ENCODE measurements at places on chromosomes 7 and 10.

GRCh38 chr7:130189343-130189742, 15.9 kb downstream of the TMEM209 start:
- DNase-seq: peak; percentile 25

DNA sequence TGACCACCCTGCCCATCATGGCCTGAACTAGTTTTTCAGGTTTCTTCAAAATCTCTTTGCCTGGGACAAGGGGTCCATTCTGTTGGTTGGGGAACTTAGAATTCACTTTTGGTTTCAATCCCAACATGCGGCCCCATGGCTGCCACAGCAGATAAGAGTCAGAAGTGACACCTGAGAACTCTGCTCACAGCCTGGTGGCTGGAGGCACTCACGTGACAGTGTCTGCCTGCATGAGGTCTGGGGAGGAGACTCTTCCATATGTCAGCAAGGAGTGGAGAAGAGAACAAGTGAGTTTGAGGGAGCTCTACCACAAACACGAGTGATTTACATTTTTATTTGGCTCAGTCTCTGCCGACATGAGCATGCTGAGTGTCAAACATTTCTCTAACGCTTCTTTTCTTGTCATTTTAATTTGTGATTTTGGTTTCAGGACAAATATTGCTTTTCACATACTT, 370.4 kb downstream of the TNS3 start:
- no peak for DNase-seq

- no peak for DNase-seq
These were observed 278.1 kb downstream of the TCERG1L start for GRCh38 chr10:131033166-131034085.

DNA sequence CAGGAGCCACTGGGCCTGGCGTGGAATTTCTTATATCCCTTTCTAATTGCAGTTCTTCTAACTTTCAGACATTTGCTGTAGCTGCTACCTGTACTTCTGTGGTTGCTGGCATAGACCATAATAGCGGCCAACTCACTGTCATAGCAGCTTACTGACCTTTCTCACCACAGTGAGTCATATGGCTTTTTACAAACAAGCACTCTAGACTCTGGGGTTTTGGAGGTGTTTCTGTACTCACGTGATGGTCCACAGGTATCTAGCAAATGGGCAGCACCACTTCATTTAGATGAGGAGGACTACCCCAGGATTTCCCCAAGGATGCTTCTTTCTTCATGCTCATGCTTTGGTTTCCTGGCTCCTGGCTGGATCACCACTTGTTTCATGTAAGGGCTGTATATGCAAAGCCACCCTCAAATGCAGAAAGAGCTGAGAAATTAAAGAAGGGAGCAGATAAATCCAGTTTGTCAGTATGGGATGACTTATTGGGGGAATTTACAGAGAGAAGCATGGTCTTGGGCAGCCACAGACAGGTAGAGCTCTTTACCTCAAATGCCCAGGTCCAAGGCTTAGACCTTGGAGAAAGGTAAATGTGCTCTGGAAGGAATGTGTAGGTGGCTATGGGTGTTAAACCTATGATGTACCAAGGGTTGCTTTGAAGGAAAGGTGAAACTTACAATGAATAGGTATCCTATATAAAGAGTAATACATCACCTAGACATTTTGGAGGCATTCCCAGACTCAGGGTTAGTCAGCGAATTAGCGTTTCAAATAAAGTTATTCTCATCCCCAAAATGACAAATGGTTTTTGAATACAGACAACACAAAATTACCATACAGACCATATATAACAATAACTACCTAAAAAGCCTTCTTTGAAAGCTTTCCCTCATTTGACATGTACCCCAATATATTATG, 15.9 kb upstream of the SLC25A16 start:
- DNase-seq: no peak

- no peak for DNase-seq
These were observed 45.9 kb upstream of the BET1 start for GRCh38 chr7:94050046-94050445.

GRCh38 chr10:133161486-133162109, 1.6 kb downstream of the KNDC1 start:
- DNase-seq: no peak

DNA sequence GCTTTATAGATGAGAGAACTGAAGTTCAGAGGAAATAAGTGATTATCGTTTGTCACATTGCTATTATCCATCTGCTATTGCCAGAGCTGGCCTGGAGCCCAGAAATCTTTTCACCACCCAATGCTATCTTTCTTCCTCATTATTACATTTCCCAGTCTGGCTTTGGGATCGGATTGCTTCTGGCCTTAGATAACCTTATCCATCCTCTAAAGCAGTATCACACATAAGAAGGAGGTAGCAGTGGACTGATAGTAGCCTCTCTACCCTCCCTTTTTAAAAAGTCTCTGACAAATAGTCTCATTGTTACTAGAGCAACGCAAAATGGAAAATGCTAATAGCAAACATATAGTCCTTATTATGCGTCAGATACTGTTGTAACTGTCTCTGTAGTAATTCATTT, 1.3 kb upstream of the CLDN12 start:
- DNase-seq: no peak

- peak; percentile 46 for DNase-seq
These were observed 16.5 kb downstream of the AVL9 start for GRCh38 chr7:32511791-32512190.

DNA sequence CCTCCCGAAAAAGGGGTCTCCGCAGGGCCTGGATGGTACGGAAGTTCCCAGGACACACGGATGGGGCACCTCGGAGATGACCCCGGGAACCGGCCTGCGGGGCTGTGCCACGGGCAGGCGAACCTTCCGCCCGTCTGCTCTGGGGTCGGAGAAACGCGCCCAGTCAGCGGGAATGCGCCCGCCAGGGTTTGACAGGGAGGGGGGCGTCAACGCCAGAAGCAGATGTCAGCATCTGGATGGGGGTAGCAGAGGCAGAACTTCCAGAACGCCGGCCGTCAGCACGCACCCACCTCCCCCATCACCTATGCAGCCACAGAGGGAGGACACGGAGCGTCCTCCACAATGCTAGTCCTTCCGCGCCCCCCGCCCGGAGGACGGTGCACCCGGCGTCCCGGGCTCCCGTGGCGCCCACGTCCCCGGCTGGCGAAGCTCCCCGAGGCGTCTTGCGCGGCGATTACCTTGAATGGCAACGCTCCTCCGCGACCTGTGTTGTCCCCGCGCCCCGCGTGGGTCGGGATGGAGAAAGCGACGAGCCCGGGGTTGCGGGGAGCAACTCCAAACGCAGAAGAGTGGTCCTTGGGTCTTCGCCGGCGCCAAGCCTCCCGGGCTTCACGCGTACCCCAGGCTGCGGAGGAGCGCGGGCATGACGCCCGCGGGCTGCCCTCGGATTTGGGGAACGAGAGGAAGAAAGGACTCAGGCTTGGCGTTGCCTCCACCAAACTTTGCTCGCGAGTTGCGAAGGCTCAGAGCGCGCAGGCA, 561 bp downstream of the FGFR2 start:
- no peak for DNase-seq

- DNase-seq: no peak
These were observed 132.3 kb downstream of the DPY19L1 start for GRCh38 chr7:34904987-34905386.

DNA sequence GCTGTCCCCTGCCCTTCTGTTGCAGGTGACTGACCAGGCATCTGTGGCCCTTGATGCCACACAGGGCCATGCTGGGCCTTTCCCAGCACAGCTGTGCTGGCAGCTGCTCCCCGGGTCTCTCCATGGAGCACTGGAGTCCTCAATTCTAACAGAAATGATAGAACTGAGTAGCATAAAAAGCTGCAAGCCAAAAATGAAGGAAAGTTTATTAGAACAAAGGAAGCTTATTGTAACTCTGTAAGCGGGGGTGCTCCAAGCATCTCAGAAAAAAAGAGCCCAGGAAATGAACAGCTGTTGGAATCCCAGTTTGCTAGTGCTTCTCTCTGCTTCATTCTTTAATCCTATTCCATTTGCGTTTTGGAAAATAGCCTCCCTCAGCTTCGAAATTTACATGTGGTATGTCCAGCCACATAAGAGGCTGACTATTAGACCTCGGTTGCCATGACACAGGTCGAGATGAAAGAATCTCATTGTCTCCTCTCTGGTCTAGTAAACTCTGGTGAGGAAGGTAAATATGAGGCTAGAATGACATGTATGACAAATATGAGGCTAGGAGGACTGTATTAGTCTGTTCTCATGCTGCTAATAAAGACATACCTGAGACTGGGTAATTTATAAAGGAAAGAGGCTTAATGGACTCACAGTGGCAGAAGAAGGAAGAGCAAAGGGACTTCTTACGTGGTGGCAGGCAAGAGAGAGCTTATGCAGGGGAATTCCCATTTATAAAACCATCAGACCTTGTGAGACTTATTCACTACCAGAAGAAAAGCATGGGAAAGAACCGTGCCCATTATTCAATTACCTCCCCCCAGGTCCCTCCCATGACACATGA, 23.7 kb downstream of the EPDR1 start:
- no peak for DNase-seq

DNA sequence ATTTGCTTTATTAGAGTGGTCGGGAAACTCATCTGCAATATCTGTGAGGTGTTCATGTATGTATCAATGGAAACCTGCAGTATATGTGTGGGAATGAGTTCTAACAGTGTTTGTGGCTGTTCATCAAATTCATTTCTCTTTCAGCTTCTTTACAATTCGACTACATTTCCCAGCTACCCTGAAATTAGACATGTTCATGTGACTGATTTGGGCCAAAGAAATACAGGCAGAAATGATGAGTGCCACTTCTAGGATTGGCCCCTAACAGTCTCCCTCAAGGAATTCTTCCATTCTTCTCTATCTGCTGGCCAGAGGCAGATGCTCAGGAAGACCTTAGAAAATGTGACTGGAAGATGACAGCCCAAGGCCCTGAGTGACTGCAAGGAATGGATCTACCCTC, 114.8 kb upstream of the WAC start:
- DNase-seq: no peak

DNA sequence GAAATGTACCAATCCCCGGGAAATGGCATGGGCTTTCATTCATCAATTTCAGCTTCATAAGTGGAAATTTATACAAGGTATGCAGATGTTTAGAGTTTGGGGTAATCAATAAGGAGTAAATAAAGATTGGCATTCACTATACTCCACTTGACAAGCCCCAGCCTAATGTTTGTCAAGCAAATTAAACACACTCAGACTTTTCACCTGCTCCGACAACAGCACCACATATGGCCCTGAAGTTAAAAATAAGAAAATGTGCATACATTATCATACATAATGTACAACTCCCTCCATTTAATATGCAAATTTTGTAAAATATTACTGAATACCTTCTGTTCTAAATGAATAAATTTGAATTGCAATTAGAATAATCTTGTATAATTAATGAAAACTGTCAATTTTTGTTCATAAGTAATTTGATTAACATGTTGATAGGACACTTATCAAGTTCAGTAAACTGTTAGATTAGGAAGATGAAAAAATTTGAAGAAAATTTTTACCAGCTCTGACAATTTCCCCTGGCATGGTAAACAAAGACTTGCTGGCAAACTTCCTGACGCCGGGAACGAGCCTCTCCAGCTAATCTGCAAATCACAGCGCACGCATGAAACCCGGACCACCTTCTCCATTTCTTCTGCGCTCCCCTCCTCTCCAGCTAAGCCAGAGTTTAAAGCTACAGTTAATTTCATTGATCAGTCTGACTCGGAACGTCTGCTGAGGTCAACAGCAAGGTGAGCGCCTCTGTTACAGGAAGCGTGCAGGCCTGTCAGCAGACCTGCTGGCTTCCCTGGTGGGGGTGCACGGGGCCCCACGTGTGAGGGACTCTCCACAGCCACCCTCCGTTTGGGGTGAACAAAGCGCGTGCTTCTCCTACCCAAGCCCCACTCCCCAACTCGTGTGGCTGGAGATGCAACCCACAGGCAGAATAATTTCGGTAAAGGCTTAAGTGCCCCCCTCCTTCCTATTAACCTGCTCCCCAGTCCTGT, 70.7 kb downstream of the EBF3 start:
- no peak for DNase-seq

DNA sequence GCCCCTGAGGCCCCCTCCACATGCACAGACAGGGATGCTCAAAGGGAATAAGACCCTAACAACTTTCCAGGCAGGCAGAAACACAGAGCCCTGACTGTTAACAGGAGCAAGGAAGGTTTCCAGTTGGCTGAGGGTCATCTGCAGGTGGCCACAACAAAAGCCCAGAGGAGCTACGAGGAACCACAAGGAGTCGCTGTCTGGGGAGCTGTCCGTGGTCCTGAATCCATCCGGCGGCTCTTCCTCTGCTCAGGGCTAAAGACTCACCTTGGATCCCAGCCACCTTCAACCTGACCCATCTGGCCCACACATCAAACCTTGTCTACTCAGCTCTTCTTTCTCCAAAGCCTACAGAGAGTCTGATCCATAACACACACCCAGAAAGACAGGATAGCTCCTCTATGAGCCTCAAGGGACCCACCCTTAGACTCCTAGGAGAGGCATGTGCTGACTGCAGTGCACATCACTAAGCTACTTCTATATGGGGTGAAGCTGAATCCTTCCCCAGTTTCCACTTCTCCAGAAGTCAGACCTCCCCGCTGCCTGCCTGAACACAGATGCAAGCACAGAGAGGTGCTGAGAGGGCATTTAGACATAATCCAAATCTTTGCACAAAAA, 104.0 kb downstream of the SLIT1 start:
- peak; percentile 63 for DNase-seq

GRCh38 chr7:28062197-28062991, 118.2 kb downstream of the JAZF1 start:
- DNase-seq: peak; percentile 65

DNA sequence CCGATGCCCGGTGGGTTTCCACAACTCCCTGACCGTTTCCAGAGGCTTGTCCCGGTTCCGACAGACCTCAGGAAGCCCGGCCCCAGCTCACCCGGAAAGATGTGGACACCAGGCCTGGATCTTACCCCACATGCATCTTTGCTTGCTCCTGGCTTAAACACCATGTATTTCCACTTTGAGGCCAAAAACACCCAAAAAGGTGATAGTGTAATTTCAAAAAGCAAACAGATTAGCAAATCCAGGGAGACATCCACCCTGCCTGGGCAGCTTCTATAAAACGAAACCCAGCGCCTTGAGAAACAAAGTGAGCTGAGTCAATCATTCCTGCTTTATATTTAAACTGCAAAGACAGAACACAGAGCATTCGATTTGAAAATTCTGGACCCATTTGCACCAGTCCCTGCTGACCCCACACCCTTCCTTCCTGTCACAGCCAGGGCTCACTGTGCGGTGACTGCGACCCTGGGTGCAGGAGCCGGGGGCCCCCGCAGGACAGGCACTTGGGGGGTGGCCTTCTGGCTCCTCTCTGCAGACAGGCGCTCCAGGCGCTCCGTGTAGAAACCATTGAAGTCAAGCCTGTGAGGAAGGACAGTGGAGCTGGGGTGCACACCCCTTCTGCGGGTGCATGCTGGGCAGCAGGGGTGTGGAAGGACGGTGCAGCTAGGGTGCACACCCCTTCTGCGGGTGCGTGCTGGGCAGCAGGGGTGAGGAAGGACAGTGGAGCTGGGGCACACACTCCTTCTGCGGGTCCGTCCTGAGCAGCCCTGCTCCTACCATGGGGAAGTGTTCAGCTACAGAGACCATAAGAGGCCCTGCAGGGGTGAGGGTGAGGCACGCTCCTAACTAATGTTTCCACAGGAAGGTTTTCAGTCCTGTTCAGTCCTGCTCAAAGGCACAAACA, 2.9 kb upstream of the ADAM8 start:
- no peak for DNase-seq

All from adipocyte (in vitro differentiated cells).